ENCODE measurements at places on chromosomes 2 and 18. TPM values are rescaled to one million over a fixed set of nuclear protein-coding genes. Genes with fewer than 3 reads are reported as not detected.

TACR1 gene
- total RNA-seq: 5.1 TPM

TEX44 gene
- total RNA-seq: not detected

FAM237A gene
- total RNA-seq: not detected

SP110 gene
- total RNA-seq: 28.3 TPM

PCARE gene
- total RNA-seq: not detected

NCKAP1 gene
- 140 TPM for total RNA-seq

RAB6D gene
- total RNA-seq: 0.16 TPM

GRCh38 chr18:55830544-55830943 lies 242.6 kb upstream of the TCF4 start:
- no peaks in the 10 kb centered on the region for H3K27me3 ChIP-seq
- H3K27ac ChIP-seq: no peak overlapping the region
- no peaks in the 10 kb centered on the region for H3K36me3 ChIP-seq
- DNase-seq: no peak
- H3K4me3 ChIP-seq: no peak overlapping the region
- no peaks in the 10 kb centered on the region for H3K4me1 ChIP-seq

DNA sequence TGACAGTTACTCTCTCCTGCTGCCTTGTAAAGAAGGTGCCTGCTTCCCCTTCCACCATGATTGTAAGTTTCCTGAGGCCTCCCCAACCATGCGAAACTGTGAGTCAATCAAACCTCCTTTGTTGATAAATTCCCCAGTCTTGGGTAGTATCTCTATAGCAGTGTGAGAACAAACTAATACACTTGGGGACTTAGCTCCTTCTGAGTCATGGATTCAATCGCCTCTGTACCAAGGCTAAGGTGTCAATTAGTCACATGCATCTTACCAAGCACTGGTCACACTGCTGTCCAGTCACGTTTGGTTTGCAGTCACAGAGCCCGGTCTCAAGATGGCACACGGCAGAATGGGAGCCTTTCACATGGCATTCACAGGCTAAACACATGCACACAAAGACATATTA lies 100.6 kb downstream of the LAMA1 start:
- DNase-seq: no peak
- H3K27ac ChIP-seq: no peak overlapping the region
- H3K36me3 ChIP-seq: no peaks in the 10 kb centered on the region
- H3K27me3 ChIP-seq: no peaks in the 10 kb centered on the region
- H3K4me3 ChIP-seq: no peak overlapping the region

GRCh38 chr2:227450311-227450841 lies 21.6 kb upstream of the AGFG1 start:
- no peak for DNase-seq
- H3K27me3 ChIP-seq: no peaks in the 10 kb centered on the region
- no peak overlapping the region for H3K4me3 ChIP-seq
- H3K4me1 ChIP-seq: no peaks in the 10 kb centered on the region
- no peaks in the 10 kb centered on the region for H3K36me3 ChIP-seq

DNA sequence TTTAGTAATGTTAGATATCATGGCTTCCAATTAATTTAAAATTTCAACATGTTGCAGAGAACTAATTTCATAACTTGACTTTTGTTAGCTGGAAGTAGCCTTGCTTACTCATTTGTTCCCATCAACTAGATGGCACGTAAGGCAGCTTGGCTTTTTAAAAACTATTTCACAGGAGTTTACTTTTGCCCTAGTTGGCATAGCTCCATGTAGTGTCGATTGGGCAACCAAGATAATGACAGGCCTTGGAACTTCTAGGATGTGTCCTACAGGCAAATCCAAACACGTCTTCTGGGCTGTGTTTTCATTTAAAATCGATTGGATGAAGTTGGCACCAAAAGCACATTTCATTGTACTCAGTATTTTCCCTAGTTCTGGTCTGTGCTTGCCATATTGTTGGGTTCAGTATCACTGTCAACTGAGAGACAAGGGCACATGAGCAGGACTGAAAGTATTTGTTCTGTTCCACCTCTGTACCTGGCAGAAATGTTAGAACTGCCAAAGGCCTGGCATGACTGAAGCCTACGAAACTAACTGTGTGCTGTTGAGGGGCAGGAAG lies 29.4 kb downstream of the HADHB start:
- peaks cover 24% of the 10 kb centered on the region for H3K36me3 ChIP-seq
- H3K27me3 ChIP-seq: no peaks in the 10 kb centered on the region
- H3K4me1 ChIP-seq: no peaks in the 10 kb centered on the region
- DNase-seq: peak; percentile 22

- no peaks in the 10 kb centered on the region for H3K4me1 ChIP-seq
- DNase-seq: no peak
- H3K27ac ChIP-seq: no peak overlapping the region
- H3K27me3 ChIP-seq: no peaks in the 10 kb centered on the region
- no peak overlapping the region for H3K4me3 ChIP-seq
Observed at GRCh38 chr2:186751790-186752189, 57.9 kb downstream of the FAM171B start.

DNA sequence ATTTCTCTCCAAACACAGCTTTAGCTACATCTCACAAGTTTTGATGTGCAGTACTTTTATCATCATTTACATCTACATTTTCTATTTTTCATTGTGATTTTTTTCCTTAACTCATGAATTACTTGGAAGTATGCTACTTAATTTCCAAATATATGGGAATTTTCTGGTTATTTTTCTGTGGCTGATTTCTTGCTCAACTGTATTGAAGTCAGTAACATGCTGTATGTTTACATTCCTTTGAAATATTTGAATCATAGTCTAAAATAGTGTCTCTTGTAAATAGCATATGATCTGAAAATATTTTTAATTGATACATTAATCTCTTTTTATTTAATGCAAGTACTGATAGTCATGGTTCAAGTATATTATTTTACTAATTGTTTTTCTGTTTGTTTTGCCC lies 26.0 kb upstream of the GALNT5 start:
- no peaks in the 10 kb centered on the region for H3K36me3 ChIP-seq
- H3K27ac ChIP-seq: no peak overlapping the region
- no peaks in the 10 kb centered on the region for H3K4me1 ChIP-seq
- no peak for DNase-seq
- H3K27me3 ChIP-seq: no peaks in the 10 kb centered on the region

- no peak overlapping the region for H3K4me3 ChIP-seq
- no peak for DNase-seq
- H3K27me3 ChIP-seq: no peaks in the 10 kb centered on the region
- H3K4me1 ChIP-seq: no peaks in the 10 kb centered on the region
Observed at GRCh38 chr2:69213201-69213600, 173.8 kb downstream of the GFPT1 start.

GRCh38 chr2:28689771-28690170 lies 61.9 kb upstream of the PPP1CB start:
- no peak for DNase-seq
- no peak overlapping the region for H3K4me3 ChIP-seq
- H3K27me3 ChIP-seq: no peaks in the 10 kb centered on the region
- no peak overlapping the region for H3K27ac ChIP-seq
- no peaks in the 10 kb centered on the region for H3K36me3 ChIP-seq
- peaks cover 3% of the 10 kb centered on the region for H3K4me1 ChIP-seq

DNA sequence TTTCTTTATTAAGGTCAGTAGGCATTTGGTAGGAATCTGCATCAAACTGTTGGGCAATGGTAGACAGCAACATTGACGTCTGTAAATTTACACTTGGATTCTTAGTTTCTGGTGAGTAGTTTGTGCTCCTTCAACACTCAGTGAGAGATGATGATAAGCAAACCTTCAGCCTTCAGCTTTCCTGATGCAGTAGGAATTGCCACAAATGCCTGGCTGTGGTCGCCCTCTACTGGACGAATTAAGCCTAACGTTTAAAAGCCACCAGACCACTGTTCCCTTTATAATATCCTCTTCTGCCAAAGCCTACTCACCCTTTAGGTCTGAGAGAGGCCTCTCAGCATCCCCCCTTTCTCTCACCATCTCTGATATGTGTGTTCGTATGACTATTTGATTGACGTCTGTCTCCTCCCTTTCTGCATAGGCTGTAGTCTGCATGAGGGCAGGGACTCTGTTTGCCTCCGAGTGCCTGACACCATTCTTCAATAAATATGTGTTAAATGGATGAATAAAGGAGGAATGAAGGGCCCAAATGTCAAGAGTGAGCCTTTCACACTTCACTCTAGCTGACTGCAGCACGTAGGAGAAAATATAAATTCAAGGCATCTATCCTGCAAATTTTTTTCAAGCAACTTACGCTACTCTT lies 47.0 kb upstream of the PLEKHM3 start:
- no peak overlapping the region for H3K27ac ChIP-seq
- no peaks in the 10 kb centered on the region for H3K36me3 ChIP-seq
- peak; percentile 73 for DNase-seq
- no peaks in the 10 kb centered on the region for H3K4me1 ChIP-seq
- no peaks in the 10 kb centered on the region for H3K27me3 ChIP-seq
- H3K4me3 ChIP-seq: no peak overlapping the region

GRCh38 chr2:31401580-31401979 lies 13.0 kb downstream of the XDH start:
- no peak overlapping the region for H3K27ac ChIP-seq
- no peaks in the 10 kb centered on the region for H3K36me3 ChIP-seq
- DNase-seq: no peak
- H3K4me3 ChIP-seq: no peak overlapping the region
- no peaks in the 10 kb centered on the region for H3K27me3 ChIP-seq

- no peak for DNase-seq
- no peak overlapping the region for H3K4me3 ChIP-seq
- no peaks in the 10 kb centered on the region for H3K36me3 ChIP-seq
- no peaks in the 10 kb centered on the region for H3K4me1 ChIP-seq
- H3K27me3 ChIP-seq: no peaks in the 10 kb centered on the region
Observed at GRCh38 chr2:149041482-149041881, 3.0 kb downstream of the LYPD6B start.

- DNase-seq: no peak
- no peaks in the 10 kb centered on the region for H3K36me3 ChIP-seq
- H3K4me3 ChIP-seq: no peak overlapping the region
- no peak overlapping the region for H3K27ac ChIP-seq
- no peaks in the 10 kb centered on the region for H3K27me3 ChIP-seq
Observed at GRCh38 chr2:201572846-201573508, 70.3 kb downstream of the TMEM237 start.

DNA sequence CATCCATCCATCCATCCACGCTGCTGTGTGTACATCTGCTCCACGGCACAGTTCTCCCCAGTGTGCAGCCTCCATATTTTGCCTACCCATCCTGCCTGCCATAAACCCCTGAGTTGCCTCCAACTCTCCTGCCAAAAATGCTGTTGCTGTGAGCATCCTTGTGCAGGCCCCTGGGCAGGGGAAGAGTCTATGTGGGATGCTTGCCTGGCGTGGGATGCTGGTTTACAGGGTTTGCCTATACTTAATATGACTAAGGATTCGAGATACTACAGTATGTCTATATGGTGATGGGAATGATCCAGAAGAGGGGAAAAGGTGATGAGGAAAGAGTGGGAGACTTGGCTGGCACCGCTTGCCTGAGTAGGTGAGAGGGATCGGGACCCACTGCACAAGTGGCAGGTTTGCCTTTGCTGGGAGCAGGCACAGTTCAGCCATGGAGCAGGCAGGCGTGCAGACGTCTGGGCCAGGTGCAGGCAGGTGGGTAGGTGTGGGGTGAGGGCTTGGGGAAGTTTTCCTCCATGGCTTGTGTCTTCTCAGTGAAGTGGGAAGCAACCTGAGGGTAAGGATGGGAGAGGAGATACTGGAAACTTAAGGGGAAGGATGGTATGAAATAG lies 30.2 kb upstream of the FAHD2A start:
- no peak for DNase-seq
- no peaks in the 10 kb centered on the region for H3K36me3 ChIP-seq
- H3K4me3 ChIP-seq: no peak overlapping the region
- H3K4me1 ChIP-seq: no peaks in the 10 kb centered on the region

DNA sequence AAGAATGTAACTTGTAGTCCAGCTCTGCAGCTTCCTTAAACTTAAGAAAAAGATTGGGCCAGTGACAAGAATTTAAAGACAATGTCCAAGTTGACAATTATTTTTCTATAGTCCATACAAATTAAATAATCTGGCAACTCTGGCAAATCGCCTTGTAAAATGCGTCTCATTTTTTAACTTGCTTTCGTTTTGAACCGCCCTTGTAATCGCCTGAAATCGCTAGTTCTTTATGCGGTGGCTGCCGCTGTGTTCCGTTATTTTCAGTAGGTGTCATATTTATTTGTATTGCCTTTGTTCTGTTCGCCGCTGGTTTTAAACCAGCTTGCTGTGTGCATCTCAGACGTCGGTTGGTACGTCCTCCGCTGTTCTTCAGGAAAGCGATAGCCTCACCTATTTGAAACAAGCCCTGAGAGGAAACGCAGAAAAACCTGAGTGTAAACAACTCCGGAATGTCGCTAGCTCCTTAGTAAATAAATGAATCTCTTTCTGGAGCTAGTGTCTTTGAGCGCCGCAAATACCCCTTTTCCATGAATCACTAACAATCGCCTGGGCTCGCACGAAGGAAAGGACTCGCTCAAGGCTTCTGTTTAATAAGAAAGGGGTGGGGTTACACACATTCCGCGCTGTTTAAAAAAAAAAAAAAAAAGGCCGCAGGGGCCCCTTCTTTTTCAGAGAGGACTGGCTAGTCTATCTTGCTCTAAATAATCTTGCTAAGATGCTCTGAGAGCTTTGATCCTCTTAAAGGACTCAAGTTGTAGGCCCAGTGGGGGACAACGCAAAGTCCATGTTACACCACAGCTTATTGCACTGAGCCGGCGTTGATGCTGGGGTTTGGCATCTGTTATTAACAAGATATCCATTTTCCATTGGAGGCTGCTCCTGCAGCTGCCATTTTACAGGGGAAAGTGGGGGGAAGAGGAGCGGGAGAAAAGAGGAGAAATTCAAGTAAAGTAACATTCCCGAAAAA lies 3.0 kb downstream of the HOXD8 start:
- H3K27me3 ChIP-seq: no peaks in the 10 kb centered on the region
- no peaks in the 10 kb centered on the region for H3K36me3 ChIP-seq
- peak; percentile 43 for DNase-seq
- H3K4me3 ChIP-seq: peak overlapping the region; percentile 67
- H3K27ac ChIP-seq: peak overlapping the region; percentile 85

GRCh38 chr2:201164166-201164565 lies 18.8 kb upstream of the CASP10 start:
- no peak overlapping the region for H3K27ac ChIP-seq
- DNase-seq: no peak
- no peaks in the 10 kb centered on the region for H3K27me3 ChIP-seq
- H3K4me3 ChIP-seq: no peak overlapping the region
- peaks cover 43% of the 10 kb centered on the region for H3K36me3 ChIP-seq

DNA sequence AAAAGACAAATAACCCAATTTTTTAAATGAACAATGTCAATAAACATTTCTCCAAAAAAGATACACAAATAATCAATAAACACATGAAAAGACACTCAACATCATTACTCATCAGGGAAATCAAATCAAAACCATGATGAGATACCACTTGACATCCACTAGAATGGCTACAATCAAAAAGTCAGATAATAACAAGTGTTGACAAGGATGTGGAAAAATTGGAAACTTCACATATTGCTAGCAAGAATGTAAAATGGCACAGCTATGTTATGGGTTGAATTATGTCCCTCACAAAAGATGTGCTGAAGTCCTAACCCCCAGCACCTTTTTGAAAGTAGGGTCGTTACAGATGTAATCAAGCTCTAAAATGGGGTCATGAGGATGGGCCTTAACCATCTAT lies 33.2 kb downstream of the TNS1 start:
- no peaks in the 10 kb centered on the region for H3K36me3 ChIP-seq
- no peaks in the 10 kb centered on the region for H3K27me3 ChIP-seq
- no peak overlapping the region for H3K27ac ChIP-seq

GRCh38 chr2:73292316-73292905 lies 937 bp downstream of the EGR4 start:
- DNase-seq: no peak
- H3K27me3 ChIP-seq: peaks cover 41% of the 10 kb centered on the region
- no peaks in the 10 kb centered on the region for H3K36me3 ChIP-seq
- no peak overlapping the region for H3K4me3 ChIP-seq
- no peak overlapping the region for H3K27ac ChIP-seq

- H3K36me3 ChIP-seq: no peaks in the 10 kb centered on the region
- H3K27me3 ChIP-seq: no peaks in the 10 kb centered on the region
- no peaks in the 10 kb centered on the region for H3K4me1 ChIP-seq
- H3K4me3 ChIP-seq: no peak overlapping the region
Observed at GRCh38 chr2:51472300-51472699, 440.4 kb upstream of the NRXN1 start.
